ENCODE measurements at places on chromosomes 12 and 14.
A peak's percentile ranks its signal among the peaks of the same experiment; 100 is the strongest.

- no peak for DNase-seq
These were observed 1127.9 kb downstream of the VRK1 start for GRCh38 chr14:97924922-97925613.

DNA sequence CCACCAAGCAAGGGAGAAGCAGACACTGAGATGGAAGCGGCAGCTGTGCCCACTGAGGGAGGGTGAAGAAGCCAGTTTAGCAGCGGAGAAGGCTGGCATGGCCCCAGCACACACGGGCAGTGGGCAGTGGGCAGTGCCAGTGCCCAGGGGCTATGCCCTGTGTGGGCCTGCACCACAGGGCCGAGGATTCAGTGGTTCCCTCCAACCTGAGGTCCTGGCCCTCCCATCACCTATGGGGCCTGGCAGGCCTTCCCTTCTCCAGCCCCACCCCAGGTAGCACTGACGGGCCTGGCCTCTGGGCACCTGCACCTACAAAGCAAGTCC lies 81.1 kb downstream of the ITPK1 start:
- no peak for DNase-seq

DNA sequence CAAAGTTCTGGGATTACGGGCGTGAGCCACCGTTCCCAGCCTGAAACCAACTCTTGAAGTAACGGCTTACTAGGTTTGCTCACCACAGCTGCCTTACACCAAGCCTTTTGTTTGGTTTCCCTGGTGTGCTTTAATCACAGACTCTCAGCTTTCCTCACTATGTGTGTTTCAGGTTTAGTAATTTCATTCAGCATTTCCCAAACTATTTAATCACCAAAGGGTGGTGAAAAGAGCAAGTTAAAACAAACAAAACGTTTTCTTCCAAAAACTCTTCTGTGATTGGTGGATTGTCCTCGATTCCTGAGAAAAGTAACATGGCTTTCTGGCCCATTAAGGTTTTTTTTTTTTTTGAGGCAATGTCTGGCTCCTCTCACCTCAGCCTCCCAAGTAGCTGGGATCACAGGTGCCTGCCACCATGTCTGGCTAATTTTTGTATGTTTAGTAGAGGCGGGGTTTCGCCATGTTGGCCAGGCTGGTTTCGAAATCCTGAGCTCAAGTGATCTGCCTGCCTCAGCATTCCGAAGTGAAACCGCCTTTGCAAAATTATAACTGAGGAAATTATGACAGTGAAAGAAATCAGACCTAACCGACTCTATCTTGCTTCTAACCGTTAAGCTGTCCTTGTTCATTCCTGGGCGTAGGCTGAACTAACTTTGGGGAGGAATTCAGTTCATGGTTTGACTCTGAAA lies 1.5 kb upstream of the ZFYVE26 start:
- no peak for DNase-seq

DNA sequence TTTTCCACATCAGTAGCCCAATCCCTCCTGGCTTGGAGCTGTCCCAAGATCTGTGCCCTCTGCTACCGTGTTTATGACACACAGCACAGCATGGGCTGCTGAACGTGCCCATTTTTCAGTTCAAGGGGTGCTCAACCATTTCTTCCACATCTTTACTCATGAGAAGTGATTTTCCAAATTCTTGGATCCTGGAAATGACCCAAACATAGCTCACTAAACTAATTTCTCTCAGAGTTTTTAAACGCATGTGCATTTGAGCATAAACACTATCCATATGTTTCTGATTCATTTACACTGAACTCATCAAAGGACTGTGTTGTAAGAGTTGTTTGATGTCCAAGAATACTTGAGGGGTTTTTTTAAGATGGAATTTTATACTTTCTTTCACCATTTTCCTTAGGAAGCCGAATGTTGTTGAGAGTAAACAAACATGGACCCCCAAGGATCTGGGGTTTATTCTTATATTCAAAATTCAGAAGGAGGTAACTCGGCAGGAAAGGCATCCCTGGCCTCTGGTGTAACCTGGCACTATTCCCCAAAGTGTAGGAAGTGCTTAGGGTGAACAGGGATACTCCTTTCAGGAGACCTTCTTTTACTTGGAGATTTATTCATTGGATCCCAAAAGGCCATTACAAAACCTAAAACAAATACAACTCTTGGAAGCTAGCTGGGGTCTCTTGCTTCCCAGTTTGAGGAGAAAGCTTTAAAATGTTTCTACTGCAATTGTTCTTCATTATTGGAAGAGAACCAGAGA lies 215.0 kb downstream of the BMP4 start:
- no peak for DNase-seq

DNA sequence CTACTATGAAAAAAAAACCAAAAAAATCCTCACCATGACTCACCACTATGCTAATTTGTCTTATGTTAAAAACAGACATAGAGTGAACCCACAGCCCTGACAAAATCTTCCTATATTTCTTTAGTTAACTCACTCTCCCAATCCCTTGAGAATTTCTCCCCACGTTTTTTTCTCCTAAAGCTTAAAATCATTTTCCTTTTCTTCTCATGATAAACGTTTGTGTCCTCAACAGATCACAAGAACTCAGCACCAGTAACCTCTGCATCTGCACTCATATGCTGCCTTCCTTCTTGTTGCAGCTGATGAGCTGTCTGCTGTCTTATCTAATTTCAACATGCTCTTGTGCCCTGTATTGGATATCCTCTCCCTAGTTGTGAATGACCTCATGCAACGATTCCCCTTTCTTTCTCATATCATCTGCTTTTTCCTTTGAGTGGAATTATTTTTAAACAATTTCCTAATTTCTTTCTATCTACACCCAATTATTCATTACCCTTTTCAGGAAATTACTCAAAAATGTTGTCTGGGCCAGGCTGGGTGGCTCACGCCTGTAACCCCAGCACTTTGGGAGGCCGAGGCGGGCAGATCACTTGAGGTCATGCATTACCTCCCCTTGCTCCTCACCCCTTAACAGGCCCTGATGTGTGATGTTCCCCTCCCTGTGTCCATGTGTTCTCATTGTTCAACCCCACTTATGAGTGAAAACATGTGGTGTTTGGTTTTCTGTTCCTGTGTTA lies 427.5 kb upstream of the MGAT4C start:
- no peak for DNase-seq

- DNase-seq: no peak
These were observed 753.6 kb upstream of the STXBP6 start for GRCh38 chr14:25803386-25804018.

- no peak for DNase-seq
These were observed 10.5 kb downstream of the BTBD6 start for GRCh38 chr14:105258846-105259245.

DNA sequence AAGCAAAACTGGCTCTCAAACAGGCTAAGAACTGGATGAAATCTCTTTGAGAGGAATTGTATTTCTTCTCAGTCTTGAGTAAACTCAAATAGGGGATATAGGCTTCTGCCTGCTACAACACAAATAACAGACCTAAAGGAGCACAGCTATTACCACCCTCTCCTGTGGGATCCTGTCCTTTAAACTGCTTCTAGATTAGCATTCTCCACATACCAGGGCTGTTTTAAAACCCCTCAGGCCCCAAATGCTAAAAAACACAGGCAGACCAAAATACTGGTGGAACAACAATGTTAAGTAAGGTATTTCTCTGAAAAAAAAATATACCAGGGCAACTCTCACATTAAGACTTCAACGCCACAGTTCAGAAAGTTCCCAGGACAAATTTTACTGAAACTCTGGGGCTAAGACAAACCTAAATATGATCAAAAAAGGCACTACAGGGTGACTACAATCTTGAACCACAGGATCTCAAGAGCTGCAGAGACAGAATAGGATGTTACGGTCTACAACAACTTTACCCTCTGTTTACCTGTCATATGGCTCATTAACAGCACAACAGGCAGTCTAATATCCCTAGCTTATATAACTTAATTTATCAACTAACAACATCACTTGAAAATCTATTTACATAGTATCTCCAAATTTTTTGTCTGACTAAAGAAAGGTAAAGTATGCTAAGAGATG lies 7.2 kb downstream of the CPNE8 start:
- DNase-seq: no peak

- DNase-seq: peak; percentile 56
These were observed 58.0 kb upstream of the ELK3 start for GRCh38 chr12:96136161-96136560.

DNA sequence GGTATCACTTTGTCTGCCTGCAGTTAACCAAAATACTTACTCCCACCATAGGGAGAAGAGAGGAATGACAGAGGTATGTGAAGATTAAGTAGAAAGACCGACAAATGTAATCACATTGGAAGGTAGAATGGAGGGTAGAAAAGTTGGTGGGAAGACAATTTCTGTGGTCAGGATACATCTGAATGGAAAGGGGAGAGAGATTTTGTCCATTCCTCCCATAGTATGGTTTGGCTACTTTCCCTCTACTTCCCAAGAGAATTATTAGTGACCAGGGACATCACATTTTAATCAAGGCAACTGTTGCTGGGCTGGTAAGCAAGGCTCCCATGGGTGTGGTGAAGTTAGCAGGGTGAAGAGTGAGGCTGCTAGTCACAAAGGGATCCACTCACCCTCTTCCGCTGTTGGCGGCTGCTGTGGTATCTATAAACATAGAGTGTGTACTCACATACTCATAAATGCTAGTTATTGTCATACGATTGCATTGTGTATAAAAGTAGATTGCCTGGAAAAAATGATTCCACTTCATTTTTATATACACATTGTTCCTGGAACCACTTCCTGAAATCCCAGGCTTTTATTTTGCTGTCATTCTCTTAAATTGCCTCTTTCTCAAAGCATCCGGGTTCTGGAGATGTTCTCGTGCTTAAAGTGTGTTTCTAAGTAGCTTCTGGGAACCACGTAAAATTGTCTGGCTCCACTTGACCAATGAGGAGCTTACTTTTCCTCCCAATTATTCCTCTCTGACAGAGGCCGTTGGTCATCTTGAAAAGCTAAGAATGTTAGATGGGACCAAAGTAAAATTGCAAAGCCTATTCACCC lies 413.1 kb downstream of the ZFP36L1 start:
- DNase-seq: no peak

Data from ACHN (cell line).